Stimulated activated CD8-positive, alpha-beta memory T cell treated with anti-CD3 and anti-CD28 coated beads, Interleukin-7, amount 100 ng/mL, for 4 hours (primary cell): ENCODE measurements at places on chromosomes 5 and 9.

DNA sequence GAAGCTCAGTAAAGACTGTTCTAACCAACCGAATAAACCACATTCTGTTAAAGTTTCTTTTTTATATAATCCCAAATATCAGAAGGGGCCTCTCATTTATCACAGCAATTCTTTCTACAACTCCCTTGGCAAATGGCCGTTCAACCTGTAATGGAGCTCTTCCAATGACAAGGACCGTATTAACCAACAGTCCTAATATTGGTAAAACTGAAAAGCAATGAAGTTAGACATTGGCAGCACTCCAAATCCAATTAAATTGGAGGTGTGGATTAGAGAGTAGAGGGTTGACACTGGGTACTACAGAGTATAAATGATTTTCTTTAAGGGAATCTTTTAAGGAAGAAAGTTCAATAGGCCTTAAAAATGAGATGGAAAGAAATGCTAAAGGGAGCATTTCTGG lies 842 bp downstream of the TMED7 start:
- DNase-seq: no peak

DNA sequence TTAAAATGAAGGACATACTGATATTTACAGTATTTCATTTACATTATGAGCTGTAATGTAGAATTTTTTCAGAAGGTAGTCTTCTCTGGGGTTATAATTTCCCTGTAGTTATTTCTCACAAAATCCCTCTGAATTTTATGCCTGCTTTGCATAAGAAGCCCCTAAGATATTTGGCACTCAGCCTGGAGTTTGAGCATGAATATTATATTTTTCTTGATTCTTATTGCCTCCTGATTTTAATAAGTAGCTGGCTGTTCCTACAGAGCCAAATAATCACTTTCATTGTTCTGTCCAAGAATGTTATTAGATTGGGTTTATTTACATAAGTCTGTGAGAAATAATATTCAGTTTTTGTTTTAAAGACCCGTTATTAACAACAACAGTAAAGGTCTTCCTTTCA lies 195.0 kb downstream of the FER start:
- DNase-seq: no peak

DNA sequence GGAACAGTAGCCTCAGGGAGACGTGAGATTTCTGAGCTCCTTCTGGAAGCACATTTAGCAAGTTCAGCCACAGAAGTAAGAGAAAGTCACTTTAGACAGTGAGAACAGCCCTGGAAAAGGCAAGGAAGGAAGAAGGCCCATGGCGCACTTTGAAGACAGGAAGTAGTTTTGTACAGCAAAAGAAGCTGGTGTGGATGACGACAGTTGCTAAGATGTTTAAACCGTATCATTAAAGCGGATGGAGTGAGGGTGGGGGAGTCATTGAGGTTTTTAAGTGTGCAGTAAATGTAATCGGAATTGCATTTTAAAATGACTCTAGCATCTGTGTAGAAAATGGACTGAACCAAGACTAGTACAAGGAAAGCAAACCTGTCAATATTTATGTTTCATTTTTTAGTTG lies 15.3 kb upstream of the TRPM3 start:
- DNase-seq: no peak

DNA sequence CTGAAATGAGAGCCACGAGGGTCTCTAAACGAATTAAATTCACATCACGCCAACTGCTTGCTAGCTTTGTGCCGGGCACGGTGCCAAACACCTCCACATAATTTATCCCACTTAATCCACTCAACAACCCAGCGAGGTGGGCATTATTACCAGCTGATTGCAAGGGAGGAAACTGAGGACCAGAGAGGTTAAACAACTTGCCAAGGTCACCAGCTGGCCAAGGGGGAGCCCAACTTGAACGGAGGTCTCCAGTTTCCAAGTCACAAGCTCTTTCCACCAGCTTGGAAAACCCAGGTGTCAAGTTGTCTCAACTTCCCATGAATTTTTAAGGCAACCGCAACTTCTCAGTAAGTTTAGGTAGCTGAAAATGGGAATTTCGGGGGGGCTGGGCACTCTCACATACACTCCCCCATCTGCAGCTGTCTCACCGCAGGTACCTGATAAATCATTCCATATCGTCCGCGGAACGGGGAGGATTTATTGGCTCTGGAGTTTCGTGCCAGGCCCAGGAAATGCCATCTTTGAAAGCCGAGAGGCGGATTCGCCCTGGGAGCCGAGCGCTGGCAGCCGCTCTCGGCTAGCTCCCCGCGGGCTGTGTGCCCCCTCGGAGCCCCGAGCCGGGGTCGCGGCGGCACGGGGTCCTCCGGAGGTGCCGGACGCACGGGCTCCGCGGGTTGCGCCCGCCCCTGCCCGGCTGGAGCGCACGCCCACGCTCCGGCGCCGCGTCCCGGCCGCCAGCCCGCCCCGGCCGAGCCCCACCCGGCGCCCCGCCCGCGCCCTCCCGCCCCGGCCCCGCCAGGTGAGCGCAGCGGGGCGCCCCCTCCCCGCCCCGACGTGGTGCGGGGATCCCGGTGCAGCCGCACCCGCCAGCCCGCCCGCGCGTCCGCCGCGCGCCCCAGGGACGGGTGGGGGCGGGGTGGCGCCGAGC lies 617 bp downstream of the PTPN3 start:
- no peak for DNase-seq

DNA sequence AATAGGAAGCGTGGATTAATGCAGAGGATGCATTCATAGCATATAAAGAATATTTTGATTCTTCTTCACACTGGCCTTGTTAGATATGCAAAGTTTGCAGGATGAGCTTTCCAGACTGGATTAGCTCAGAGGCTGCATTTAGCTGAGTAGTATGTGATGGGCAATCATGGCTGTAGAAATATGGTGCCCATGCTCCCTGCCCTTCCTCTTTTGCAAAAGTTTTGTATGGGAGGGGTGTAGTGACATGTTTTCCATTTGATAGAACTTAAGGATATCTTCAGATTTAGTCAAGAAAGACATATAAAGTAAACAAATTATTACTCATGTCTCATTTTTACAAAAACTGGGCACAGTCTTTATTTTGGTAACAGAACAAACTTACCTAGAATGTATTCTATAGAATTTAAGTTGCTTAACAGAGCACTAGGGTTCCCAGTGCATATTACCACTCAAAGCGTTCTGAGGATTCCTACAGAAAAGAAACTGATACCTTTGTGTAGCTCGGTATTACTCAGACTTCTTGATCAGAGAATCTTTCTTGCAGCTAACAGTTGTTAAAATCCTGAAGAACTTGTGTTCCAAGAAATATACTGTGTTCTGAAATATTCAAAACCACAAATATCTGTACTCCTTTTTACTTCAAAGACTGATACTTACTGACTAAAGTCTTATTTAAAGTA lies 9.8 kb downstream of the GTF3C4 start:
- DNase-seq: no peak

DNA sequence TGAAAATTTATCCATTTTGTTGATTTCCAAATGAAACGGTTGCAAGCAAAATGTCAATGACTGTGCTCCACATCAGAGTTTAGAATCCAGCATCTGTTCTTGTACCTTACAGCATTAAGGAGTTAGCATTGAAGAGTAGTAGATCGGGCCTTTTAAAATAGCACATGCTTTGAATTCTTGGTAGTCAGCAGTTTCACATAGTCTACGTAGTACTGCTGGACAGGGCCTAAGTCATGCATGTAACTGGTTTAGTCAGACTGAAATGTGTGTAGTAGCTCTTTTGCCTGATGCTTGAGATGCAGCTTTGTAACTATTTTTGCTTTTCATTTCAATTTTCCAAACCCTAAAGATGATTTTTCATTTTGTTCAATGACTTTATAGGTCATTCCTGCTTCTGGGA lies 19.8 kb downstream of the LECT2 start:
- no peak for DNase-seq

DNA sequence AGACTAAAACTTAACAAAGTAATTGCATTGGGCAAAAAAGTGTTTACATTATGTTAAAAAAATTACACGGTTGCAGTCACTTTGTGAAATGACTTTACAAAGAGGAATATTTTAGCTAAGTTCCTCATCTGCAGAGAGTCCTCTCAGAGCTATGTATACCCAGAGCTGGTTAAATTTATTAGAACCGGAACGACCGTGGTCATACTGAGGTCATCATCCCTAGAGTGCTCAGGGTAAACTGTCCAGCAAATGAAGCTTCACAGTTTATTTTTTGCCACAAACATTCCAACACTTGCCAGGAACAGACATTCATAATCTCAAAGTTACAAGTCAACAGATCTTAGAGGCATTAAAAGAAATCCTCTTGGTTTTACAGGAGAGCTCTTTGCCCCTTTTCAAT lies 897 bp downstream of the ROPN1L start:
- no peak for DNase-seq

DNA sequence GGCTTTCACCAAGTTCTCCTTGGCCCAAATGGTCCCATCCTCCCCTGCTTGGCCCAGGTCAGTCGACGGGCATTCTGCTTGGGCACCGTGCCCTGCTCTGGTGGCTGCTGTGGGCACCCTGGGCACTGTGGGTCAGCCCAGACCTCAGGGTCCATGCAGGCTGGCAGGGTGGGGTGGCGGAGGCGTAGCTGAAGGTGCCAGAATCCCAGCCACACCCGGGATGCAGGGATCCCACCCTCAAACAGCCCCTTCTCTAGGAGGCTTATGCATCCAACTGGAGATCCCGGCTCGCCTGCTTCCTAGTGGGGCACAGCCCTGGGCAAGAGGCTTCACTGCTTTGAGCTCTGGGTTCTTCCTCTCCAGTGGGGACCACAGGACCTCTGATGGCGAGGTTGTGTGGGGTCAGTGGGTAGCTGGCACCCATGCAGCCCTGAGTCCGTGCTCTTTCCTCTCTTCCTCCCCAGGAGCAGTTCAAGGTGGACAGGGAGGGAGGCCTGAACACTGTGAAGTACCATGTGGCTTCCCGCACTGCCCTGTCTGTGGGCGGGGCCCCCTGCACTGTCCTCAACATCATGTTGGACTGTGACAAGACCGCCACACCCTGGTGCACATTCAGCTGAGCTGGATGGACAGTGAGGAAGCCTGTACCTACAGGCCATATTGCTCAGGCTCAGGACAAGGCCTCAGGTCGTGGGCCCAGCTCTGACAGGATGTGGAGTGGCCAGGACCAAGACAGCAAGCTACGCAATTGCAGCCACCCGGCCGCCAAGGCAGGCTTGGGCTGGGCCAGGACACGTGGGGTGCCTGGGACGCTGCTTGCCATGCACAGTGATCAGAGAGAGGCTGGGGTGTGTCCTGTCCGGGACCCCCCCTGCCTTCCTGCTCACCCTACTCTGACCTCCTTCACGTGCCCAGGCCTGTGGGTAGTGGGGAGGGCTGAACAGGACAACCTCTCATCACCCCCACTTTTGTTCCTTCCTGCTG lies 9.4 kb downstream of the B4GALT7 start:
- no peak for DNase-seq
